ENCODE measurements at places on chromosomes 12 and 14.

- no peak for DNase-seq
Measured at GRCh38 chr12:42187799-42188198, 43.1 kb upstream of the GXYLT1 start.

GRCh38 chr12:1102115-1102514 lies 111.1 kb downstream of the ERC1 start:
- no peak for DNase-seq

DNA sequence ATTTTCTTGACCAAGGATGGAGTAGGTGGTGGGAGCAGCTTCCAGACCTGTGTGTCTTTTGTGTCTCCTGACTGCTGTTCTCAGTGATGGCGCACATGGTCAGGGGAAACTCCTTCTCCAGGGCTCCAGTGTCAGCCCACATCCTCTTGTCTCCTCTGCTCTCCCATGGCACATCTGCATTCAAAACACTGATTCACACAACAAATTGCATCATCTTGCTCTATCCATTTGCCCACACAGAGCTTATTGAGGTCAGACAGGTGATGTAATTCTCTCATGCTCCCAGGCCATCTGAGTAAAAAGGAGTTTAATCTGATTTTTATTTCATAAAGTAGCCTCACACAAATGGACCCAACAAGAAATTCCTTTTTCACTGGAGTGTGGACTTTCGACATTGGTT lies 21.8 kb upstream of the TMEM132C start:
- no peak for DNase-seq

GRCh38 chr14:102248121-102248520 lies 56.8 kb downstream of the MOK start:
- no peak for DNase-seq

GRCh38 chr14:58331111-58331510 lies 32.8 kb downstream of the ARID4A start:
- DNase-seq: peak; percentile 76

DNA sequence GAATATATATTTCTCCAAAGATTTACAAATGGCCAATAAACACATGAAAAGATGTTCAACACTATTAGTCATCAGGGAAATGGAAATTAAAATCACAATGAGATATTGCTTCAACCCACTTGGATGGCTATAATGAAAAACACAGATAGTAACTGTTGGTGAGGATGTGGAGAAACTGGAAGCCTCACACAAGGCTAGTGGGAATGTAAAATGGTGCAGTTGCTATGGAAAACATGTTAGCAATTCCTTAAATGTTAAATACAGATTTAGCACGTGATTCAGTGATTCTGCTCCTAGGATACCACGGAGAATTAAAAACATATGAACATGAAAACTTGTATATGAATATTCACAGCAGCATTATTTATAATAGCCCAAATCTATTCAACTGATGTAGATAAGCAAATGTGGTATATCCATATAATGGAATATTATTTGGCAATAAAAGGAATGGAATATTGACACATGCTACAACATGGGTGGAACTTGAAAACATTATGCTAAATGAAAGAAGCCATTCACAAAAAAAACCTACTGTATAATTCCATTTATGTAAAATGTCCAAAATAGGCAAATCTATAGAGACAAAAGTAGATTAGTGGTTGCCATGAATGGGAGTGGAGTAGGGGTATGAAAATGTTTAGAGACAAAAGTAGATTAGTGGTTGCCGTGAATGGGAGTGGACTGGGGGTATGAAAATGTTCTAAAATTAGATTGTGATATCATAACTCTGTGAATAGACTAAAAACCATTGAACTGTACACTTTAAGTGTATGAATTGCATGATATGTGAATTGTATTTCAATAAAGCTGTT lies 227.1 kb upstream of the DDHD1 start:
- DNase-seq: no peak
